ENCODE measurements at places on chromosomes 2 and 18. TPM values are rescaled to one million over a fixed set of nuclear protein-coding genes. Genes with fewer than 3 reads are reported as not detected.

GRCh38 chr2:57880446-57880845, 166.2 kb upstream of the VRK2 start:
- DNase-seq, result no peak

DNA sequence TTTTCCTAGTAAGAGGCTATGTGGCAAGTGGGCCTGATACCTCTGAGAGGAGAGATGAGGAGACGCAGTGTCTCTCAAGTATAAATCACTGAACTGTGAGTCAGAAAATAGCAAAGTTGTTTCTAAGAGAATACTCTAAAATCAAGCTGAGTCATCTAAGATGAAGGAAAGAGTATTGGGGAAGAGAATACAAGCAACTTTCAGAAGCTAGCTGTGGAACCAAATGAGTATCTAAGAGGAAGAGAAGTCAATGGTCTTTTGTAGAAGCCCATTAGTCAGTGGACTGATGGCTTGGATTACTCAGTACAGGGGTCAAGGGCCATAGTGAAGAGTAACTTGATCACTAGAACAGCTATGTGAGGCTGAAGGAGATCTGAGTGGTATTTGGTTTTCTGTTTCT, 2.7 kb upstream of the DCC start:
- DNase-seq, result no peak

- no peak for DNase-seq
Measured at GRCh38 chr2:73215254-73215653, 1.2 kb downstream of the SMYD5 start.

DNA sequence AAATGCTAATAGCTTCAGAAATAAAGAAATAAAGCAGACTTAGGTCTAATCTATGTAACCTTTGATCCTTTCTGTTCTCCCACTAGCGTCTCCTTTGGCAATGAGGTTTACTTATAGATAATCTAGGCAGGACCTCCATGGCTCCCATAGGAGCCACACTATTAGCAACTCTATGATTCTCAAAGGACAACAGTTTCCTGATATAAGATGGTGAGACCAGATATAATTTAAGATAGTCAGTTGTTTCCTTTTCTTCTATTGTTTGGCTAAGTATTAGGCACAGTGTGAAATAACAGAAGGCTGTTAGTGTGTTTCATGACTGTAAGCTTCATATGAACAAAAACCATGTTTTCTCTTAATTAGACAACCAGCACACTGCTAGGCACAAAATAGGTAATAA, 58.7 kb upstream of the SCN9A start:
- DNase-seq, result no peak

DNA sequence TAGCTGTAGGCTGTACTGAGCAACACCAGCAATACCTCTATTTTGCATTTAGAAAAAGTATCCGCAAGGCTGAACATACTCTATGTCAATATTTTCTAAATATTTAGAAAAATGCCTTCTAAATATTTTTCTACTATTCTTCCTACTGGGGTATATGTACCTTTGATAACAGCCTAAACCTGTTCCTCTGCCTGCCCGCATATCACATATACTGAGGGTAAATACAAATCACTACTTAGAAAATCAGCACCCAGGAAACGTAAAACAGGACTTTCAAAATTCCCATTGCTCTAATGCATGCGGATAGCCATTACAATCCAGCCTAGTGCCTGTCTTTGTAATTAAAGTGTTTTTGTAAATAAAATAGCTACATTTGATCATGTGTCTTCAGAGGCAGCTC, 56.1 kb downstream of the NCKAP5 start:
- no peak for DNase-seq

DNA sequence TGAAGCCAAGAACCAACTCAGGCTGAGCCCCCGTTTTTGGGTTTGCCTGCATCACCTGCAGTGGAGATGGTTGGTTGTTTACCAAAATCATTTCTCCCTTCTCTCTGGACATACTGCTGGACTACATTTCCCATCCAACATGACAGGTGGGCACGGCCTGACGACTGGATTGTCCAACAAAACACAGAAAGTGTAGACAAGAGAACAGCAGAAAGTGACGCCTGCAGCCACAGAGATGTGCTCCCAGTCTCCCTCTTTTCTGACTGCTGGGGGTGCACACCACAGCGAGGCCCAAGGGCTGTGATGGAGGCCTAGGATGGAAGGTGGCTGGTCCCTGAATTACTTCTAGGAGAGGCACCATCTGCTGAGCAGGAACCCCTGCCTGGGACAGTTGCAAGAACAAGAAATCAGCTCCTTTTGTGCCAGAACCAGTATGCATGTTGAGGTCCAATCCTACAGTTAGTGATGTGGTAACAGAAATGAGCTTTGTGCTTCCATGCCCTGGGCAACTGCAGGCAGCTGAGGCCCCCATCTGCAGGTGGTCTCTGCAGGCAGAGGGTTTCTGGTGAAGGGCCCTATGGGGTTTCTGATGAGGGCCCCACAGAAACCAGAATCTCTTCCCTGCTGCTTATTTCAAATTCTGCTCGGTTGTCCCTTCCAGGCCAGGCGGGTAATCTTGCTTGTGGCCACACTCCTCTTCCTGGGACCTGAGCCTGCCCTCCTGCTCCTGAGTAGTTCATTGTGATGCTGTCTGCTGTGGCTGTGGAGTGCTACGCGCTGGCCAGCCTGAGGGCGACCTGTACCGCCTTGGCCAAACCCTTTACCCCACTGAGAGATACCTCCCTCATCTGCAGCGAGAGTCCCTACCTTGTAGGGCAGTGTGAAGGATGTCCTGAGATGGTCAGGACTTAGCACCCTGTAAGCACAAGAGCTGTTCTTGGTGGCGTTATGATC, 168.3 kb downstream of the ASB1 start:
- DNase-seq, result no peak

DNA sequence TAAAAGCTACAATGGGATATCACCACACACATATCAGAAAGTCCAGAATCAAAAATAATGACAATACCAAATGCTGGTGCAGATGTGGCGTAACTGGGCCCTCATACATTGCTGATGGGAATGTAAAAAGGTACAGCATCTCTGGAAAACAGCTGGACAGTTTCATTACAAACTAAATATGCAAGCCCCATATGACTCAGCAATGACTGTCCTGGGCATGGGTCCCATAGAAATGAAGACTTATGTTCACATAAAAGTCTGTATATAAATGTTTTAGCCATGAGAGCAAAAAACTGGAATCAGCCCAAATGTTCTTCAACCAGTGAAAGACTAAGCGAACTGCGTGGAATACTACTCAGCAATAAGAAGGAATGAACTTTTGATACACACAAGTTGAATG, 56.7 kb downstream of the ALPK2 start:
- no peak for DNase-seq

- no peak for DNase-seq
Measured at GRCh38 chr2:32363597-32363996, 6.8 kb downstream of the BIRC6 start.

DNA sequence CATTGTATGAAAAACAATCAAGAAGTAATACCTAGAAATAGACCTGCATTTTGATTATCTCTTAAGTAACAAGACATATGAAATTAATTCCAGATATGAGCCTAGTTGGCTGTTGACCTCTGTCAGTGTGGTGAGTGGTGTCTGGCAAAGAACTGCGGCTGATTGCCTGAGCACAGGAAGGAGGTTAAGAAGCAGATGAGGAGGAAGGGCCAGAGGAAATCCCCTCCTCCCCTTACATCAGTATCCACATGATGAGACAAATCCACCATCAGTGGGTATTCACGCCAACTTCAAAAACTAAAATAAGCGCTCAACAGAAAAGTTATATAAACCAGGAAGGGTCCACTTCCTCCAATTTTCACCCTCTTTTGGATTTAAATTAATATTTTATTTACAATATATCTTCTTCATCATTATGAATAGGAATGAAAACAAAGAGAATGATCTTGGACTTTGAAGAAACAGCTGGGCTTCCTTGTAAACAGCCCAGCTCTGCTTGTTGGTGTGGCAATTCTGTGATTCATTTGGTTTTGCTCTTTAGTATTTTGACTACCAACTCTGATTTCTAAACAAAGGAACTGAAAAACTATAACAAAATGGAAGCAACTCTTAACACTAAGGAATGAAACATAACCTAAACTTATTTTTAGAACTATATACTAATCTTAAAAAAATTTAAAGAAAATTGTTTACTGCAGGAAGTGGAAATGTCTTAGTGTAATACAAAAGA, 27.3 kb downstream of the RFTN2 start:
- no peak for DNase-seq

- no peak for DNase-seq
Measured at GRCh38 chr2:217875556-217876252, 127.1 kb downstream of the TNS1 start.

GRCh38 chr2:28869494-28870145, 489 bp downstream of the TRMT61B start:
- peak; percentile 11 for DNase-seq

The NGEF gene
- total RNA-seq, result 4.9 TPM

The GPD2 gene
- total RNA-seq, result 20.5 TPM

The MTCL1 gene
- 27.7 TPM for total RNA-seq

The SCYGR5 gene
- not detected for total RNA-seq
